Epithelial cell of alveolus of lung (primary cell): ENCODE measurements at places on chromosomes 5 and 9. TPM values are rescaled to one million over a fixed set of nuclear protein-coding genes. Genes with fewer than 3 reads are reported as not detected.

The F12 gene
- total RNA-seq = 0.40 and 1.0 TPM in 2 replicates

The PCDHB15 gene
- under 0.01 and 0.48 TPM in 2 replicates for total RNA-seq

The PRRX2 gene
- total RNA-seq = 1.4 and 31.1 TPM in 2 replicates

The MLANA gene
- total RNA-seq = not detected in 2 replicates

The CDC14B gene
- 11.8 and 18.3 TPM in 2 replicates for total RNA-seq

The LCP2 gene
- under 0.01 TPM in 1 of 2 replicates, not detected in the other for total RNA-seq

The ZBTB26 gene
- total RNA-seq = 3.4 and 5.0 TPM in 2 replicates

The GPX3 gene
- 5.7 and 35.0 TPM in 2 replicates for total RNA-seq

The ARL14EPL gene
- 0.24 TPM in 1 of 2 replicates, not detected in the other for total RNA-seq

The EIF4E1B gene
- not detected in 2 replicates for total RNA-seq

The CDC37L1 gene
- 11.0 and 14.7 TPM in 2 replicates for total RNA-seq

The CCNO gene
- total RNA-seq = 0.65 TPM in 1 of 2 replicates, not detected in the other

The INSL6 gene
- total RNA-seq = not detected in 2 replicates
